ENCODE measurements at places on chromosomes 11 and 22.

GRCh38 chr11:126317432-126317755 is 13.5 kb downstream of the DCPS start:
- peak; percentile 20 for DNase-seq

DNA sequence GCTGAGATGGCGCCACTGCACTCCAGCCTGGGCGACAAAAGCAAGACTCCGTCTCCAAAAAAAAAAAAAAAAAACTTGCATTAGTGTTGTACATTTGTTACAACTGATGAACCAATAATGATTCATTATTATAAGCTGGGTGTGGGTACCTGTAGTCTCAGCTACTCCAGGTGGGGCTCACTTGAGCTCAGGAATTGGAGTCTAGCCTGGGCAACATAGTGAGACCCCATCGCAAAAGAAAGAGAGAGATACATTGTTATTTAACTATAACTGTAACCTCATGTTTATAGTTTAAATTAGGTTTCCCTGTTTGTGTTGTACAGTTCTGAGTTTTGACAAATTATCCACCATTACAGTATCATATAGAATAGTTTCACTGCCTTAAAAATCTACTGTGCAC is 38.6 kb downstream of the KDM2A start:
- no peak for DNase-seq

DNA sequence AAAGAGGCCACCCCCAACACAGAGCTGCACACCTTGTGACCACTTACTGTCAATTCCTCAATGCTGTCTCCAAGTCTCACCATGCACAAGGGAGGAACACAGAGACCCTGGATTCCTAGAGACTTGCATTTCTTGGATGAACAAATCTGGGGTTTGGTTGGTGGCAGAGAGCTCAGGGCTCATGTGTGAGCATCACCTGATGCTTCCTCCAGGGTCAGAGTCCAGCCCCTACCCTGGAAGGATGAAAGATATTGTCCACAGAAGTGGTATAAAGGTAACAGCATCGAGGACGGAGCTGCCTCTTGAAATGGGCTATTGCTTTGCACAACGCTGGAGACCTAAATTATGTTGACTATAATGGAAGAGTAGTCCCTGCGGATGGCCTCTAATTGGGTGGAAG is 36.0 kb downstream of the GGTLC2 start:
- DNase-seq: no peak

- DNase-seq: no peak
Observed at GRCh38 chr22:45804319-45804985, 132.8 kb downstream of the ATXN10 start.

DNA sequence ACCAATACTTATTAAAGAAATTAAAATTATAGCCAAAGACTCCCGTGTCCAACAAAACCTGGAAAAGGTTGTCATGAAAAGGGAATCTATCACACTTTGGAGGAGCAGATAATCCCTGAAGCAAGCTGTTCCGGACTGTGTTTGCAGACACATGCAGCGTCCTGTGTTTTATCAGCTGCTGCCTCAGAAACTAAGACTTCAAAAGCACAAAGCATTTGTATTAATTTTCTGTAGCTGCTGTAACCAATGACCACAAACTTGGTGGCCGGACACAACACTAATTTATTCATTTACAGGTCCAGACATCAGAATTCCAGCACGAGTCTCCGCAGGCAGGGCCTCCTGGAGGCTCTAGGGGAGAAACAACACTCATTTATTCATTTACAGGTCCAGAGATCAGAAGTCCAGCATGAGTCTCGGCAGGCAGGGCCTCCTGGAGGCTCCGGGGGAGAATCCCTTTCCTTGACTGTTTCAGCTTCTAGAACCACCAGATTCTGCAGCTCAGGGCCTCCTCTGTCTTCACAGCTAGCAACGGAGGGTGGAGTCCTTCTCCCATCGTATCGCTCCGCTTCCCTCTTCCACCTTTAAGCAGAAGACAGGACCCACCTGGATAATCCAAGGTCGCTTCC is 465.3 kb downstream of the BRD1 start:
- no peak for DNase-seq

- DNase-seq: peak; percentile 91
Observed at GRCh38 chr22:19109198-19110063, 12.8 kb downstream of the DGCR2 start.

GRCh38 chr22:42431401-42432019 is 693 bp downstream of the NFAM1 start:
- DNase-seq: no peak

DNA sequence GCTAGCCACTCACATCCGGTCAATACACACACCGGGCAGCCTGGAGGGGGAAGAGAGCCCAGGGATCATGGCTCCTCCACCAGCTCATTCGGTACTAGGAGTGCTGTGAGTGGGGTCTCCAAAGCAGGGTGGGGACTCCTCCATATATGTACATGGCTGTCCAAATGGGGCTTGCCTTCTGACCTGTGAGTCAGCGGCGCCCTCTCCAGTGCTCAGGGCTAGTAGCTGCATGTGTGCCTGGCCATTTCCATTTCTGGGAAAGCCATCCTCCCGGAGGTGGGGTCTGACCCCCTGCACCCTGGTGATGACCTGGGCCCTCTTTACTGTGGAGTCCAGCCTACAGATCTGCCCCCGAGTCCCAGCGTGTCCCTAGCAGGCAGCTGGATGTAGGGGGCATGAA is 181.9 kb downstream of the CEP164 start:
- no peak for DNase-seq

DNA sequence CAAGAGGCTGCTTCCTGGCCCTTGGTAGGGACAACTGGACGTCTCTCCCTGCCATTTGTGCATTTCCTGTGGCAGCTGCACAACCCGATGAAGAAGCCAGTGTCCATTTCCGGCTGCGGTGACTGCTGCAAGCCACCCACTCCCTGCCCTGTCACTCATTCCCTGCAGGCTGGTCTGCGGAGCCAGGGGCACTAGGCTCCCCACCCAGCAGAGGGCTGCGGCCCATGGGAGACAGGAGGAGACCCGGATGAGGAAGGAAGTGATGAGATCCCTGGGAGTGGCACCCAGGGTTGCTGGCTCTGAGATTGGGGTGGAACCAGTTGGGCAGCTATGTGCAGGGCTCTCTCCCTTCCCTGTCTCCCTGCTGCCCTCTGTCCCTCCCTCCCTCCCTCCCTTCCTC is 10.0 kb upstream of the MYRF start:
- no peak for DNase-seq

DNA sequence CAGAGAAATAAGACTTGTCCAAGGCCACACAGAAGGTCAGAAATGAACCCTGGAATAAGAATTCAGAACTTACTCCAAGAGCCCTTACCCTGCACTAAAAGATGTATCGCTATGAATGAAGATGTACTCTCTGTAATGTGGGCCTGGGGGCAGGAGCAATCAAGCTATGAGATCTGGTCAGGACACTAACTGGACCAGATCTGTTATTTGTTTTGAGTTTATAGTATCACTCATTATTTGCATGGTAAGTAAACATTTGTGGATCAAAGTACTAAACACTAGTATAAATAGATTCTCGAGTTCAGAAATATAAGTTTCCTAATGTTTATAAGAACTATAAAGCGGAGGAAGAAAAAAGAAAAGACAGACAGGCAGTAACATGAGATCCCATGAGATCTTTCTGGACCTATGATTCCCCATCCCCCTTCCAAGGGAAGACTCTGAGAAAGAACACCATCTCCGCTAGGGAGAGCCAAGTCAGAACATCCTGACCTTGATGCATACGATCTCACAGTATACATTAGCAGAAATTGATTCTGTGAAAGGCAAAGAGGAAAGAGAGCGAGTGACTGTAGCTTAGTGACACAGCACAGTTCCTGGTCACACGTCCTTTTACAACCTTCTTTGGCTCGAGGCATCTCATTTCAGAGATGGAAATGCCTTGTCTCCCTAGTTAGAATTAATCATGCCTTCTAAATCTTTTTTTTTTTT is 71.2 kb downstream of the USP35 start:
- no peak for DNase-seq

- no peak for DNase-seq
Observed at GRCh38 chr11:129275828-129276227, 83.7 kb upstream of the ARHGAP32 start.

DNA sequence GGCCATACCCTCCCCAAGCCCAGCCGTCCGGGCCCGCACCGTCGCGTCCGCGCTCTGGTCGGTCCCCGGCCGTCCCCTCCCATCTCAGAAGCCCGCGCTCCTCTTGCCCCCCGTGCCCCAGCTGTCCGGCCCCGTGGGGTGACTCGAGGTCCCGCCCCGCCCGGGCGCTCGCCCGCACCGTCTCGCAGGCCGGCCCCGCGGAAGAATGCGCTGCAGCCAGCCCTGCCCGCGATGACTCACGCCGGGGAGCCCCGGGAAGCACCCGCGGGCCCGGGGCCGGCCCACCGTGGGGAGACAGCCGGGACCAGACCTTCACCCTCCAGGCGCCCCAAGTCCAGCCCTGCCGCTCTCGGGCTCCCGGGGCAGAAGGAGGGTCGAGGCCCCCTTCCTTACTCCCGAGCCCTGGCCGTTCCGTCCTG is 320 bp upstream of the PHLDA2 start:
- DNase-seq: peak; percentile 86

DNA sequence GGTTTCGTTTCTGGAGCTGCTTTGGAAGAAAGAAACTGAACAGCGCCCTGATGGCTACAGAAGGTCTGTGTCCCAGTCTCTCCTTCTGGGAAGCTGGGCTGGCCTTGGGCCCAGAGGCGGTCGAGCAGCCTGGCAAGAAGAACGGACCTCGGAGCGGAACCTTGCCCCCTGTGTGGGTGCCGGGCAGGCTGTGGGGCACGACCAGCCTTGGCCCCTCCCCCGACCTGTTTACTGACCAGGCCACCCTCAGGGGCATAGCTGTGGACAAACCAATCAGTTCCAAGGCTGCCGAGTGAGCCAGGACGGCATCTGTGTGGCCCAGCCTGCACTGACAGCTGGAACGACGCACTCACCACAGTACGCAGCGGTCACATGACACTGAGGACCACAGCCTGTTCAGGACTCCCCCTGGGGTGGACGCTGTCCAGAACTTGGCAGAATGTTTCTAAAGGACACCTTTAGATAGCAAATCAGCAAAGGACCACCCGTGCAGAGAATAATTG is 7.2 kb downstream of the PIM3 start:
- peak; percentile 48 for DNase-seq

DNA sequence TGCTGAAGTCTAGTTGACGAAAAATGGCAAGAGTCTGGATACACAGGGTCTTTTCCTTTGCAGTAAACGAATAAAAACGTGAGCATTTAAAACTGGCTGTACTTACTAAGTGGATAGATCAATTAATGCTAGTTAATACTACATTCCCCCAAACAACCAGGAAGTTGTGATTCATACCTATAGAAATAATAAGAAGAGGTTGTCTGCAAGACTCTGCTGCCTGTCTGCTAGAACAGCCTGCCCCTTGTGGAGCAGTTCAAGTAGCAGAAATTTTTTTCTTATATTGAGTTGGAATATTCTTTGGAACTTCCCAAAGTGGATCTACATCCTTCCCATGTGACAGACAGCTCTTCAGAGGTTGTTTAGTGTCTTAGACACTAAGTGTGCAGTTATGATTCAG is 86.8 kb downstream of the TEAD1 start:
- no peak for DNase-seq

DNA sequence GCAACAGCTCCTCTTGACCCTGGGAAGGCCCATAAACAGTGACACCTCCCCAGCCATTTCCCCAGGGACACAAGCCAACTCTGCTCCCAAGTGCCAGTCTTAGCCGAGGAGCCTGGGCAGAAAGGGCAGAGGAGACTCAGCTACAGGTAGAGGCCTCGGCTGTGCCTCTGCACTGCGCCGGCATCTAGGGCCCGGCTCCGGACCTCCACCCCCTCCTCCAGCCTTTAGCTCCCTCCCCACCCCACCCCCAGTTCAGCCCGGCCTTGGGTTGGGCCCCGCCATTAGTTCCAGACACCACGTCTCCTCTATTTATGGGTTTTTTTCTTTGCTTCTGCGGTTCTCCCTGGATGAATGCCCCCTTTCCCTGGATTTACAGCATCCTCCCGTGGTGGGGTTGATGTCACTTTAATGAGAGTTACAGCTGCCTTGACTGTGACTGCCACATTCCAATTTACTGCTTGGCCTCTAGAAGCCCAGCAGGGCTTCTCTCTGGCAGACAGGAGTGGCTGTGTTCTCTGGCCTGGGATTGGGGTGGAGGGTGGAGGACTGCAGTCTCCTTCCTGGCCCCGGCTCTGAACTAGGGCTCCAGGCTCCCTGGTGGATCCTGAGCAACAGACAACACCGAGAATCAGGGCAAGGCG is 13.5 kb upstream of the OAF start:
- DNase-seq: no peak

DNA sequence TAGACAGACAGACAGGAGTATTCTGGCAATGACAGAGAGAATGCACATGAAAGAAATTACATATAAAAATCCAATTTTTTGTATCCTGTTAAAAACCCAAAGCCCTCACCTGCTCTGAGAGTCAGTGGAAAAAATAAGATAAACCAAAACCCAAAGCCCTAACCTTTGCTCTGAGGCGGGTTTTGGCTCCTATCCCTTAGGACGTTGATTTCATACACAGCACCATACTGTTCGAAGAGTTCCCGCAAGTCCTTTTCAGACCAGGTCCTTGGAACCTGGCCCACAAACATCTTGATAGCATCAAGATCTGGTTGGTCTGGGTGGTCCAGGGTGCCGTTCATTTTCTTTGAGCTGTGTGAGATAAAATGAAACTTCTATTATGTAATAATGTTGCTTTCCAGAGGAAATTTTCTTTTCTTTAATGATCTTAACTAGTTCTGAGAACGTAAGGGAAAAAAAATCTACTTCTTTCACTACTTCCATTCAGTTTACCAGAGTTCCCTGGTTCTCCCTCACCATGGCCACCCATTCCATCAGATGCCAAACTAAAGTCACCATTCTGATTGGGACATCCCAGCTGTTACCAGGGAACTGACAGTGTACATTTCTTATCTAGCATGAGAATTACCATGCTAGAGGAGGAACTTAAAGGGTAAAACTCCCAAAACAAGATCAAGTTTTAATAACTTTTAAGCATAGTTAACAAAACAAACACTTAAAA is 39.9 kb upstream of the RAPSN start:
- DNase-seq: no peak

DNA sequence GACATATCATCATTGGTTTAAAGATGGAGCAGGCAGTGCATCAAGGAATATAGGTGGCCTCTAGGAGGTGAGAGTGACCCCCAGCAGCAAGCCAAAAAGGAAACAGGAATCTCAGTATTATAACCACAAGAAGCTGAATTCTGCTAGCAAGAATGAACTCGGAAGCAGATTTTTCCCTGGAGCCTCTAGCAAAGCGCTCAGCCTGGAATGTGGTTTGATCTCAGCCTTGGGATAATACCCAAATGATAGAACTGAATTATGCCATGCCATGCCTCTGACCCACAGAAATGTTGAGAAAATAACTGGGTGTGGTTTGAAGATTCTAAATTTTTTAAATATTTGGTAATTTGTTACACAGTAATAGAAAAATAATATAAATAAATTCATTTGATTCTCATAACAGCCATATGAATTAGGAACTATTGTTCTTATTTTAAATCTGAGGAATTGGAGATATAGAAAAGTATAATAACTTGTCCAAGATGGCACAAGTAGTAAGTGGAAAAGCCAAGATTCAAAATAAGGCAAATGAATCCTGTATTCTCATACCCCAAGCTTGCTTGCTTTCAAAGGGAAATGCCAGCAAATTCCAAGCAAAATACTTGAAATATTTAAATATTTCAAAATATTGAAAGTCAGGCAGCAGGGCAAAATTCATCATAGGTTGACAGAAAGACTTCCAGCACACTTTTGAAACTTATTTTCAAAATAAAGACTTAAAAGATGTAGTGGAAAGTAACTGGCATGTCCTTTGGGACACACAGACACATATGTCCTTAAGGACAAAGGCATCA is 567.4 kb downstream of the KCNA4 start:
- DNase-seq: no peak

Measured in fibroblast of villous mesenchyme (primary cell).